ENCODE measurements at places on chromosomes 2 and 18.

- peak; percentile 8 for DNase-seq
Observed at GRCh38 chr2:166375736-166376487, at the start of gene SCN9A. TSS of gene SCN9A (minus strand) at chr2:166375944. CDS start at chr2:166311756, 64,188 bp downstream.

- DNase-seq: no peak
Observed at GRCh38 chr18:29164020-29164706, 987.2 kb upstream of the CDH2 start.

DNA sequence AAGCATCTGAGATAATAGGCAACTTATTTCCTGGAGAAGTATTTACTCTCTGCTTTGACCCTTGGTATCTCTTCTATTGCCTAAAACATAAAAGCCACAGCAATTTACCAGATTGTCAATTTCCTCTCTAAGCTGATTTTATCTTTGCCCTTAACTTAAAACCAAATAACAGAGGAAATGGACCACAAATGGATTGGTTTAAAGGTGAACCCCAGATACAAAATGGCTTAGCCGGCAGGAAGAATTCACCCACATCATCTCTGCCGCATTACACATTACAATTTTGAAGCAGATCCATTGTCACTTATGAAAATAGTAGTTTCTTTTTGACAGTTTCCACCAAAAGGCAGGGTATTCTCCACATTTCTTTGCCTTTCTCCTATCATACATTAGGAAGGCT is 585.8 kb upstream of the CHAC2 start:
- DNase-seq: no peak

- DNase-seq: no peak
Observed at GRCh38 chr18:74083557-74083952, 64.1 kb downstream of the FBXO15 start.

- DNase-seq: no peak
Observed at GRCh38 chr2:235917506-235917905, 250.7 kb downstream of the GBX2 start.

DNA sequence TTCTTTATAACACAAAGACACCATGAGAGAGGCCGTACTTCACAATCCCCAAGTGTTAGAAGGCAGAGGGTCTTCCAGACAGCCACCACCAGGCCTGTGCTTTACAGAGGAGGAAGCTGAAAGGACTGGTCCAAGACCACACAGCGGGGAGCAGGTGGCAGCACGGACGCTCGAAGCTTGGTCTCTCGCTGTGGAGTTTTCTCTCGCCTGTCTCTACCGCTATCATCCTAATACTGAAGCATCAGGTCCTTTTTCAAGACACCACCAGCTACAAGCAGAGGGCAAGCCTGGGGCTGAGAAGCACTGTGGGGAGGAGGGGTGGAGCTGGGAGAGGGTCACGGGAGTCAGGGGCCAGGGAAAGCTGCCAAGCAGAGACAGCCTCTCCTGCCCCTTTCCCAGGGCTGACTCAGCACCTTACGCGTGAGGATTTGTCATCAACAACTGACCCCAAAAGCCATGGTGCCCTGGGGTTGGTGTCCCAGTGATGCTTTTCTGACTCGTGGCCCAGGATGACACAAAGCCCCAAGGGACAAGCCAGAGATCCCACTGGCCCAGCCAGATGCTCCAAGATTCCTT is 31.9 kb upstream of the FOSL2 start:
- no peak for DNase-seq

GRCh38 chr2:22347306-22347705 is 1037.7 kb upstream of the KLHL29 start:
- DNase-seq: no peak

GRCh38 chr2:216084547-216084946 is 2.8 kb downstream of the TMEM169 start:
- DNase-seq: no peak

- no peak for DNase-seq
Observed at GRCh38 chr2:48715956-48716355, 39.6 kb downstream of the LHCGR start.

GRCh38 chr2:172600557-172601008 is 44.7 kb downstream of the PDK1 start:
- no peak for DNase-seq

DNA sequence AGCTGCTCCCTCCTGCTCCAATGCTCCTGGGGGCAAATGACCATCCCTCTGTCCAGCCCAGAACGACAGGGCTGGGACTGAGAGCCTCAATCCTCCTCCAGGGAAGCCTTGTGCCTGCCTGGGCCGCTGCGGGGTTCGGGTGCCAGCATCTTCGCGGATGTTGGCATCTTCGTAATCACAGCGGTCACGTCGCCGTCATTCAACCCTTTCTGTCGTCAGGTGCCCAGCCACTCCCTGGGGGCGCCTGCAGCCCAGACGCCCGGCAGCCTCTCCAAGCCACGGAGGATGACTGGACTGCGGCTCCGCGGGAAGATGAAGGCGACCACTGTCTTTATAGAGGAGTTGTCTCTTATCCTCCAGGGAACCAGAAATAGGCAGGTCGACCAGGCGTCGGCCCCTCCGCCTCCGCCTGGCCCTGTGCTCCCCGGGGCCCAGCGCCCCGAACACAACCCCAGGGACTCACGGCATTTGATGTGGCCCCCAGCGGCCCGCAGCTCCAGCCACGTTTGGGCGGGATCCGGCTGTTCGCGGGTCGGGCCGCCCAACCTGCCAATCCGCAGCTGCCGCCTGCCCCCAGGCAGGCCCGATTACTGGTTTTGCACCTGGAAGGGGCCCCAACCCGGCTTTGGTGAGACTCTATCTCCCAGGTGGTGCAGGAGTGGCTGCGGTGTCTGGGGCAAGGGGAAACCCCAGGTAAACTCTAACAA is 113.9 kb downstream of the THNSL2 start:
- DNase-seq: no peak

GRCh38 chr2:96847586-96847985 is 3.8 kb upstream of the ANKRD23 start:
- DNase-seq: no peak

DNA sequence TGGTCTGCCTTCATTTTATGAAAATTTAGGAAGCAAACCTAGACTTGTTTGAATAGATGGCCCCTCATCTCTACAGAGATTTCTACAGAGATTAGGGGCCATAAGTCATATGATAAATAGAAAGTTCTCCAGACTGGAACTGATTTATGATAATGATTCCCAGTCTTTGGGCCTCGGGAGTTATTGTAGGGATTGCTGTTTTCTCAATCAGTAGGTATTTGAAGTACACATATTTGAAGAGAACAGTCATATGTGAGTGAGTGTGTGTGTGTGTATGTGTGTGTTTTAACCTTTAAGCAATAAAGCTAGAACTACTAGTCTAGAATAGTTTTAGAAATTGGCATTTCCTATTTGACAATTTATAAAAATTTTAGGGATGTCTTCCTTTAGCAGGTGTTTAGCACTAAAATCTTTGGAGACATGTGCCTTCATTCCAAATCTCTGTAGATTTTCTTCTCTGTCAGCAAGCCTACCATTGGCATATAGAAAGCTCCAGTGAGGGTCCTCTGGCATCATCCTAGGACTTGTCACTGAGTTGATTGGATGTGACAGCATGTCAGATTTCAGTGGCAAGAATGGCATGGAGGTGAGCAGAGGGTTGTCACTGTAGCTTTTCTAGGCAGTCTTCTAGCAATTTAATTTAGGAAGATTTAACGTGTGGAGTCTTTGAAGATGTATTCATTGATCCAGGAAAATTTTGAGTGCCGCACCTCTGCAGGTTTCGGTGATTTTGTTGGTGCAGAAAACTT is 71.2 kb downstream of the MYO1B start:
- no peak for DNase-seq

DNA sequence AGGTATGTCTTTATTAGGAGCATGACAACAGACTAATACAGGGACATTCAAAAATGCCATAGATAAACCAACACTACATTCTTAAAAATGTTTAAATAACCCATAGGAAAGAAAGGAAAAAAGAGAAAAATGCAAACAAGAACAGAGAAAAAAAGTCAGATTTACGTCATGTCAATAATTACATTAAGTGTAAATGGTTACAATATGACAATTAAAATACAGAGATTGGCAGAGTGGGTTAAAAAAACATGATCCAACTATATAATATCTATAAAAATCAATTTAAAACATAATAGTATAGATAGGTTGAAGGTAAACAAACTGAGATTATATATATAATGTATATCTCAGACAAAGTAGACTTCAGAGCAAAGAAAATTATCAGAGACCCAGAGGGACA is 255.8 kb downstream of the ANAPC1 start:
- no peak for DNase-seq

- DNase-seq: no peak
Observed at GRCh38 chr18:48292782-48293424, 116.3 kb downstream of the ZBTB7C start.

GRCh38 chr18:77650799-77651385 is 401.2 kb downstream of the GALR1 start:
- peak; percentile 29 for DNase-seq

DNA sequence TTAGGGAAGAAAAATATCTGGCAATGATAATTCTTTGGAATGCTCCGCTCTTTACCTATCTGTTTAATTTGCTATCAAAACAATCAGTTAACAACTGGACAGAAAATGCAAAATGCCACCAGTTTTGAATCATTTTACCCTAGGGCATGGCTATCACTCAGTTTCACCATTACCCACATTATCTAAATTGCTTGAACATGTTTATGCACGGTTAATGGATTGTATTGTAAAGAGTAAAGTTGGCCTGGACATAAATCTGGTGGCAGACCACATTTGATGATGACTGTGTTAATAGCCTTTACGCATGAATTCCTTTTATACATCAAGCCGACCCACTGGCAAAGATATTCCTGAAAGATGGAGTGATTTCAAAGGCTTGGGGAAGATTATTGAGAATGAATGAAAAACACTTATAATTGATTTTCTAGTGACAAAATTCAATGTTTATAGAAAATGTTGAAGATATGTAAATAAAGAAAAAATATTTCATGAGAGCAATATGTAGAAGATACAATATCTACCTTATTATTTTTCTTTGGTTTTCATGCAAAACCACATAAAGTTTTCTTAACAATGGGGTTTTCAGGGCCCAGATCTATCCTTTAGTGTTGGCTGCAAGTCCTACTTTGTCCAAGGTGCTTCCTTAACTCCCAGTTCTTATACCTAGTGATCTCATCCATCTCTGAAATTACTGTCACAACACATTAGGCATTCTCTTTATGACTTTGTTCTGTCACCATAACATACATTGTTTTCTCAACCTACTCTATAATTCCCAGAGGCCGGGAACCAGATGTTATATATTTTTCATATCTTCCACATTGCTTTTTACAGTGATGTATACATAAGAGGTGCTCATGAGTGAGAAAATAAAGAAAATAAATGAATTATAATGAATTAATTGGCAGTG is 265.1 kb downstream of the RIT2 start:
- DNase-seq: no peak

DNA sequence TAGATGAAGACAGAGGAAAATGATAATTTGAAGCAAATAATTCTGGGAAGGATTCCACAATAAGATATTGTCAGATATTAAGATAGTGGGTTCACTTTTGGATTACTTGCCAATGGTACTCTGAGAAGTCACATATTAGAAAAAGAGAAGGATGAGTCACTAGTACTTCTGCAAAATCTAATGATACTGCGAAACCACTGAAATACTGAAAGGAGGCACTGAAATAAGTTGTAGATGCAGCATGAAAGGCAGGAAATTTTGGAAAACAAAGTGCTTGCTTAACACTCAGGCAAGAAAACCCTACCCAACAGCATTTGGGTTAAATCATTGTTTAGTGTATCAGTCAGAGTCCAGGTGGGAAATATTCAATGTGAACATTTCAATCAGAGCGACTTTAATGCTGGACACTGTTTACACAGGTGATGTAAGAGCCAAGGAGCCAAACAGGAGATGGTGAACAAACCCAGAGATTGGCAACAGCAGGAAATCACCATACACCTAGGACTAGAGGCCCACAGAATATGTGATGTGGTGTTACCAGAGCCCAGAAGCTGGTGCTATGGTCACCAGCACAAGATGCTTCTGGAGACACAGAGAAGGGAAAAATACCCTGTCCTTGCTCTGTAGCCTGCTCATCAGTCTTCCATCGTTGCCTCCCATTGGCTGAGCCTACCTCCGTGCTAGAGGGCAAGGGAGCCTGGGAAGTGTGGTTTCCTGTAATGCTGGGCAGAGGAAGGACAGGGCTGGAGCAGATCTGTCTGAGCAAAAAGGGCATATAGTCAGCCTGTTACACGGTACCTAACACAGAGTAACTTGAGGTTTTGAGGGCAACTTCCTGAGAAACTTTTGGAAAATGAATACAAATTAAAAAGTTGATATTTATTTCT is 204.7 kb upstream of the ITGA4 start:
- DNase-seq: no peak

GRCh38 chr2:70321370-70321769 is 19.5 kb upstream of the FAM136A start:
- DNase-seq: no peak

GRCh38 chr2:241070811-241071676 is 31.0 kb downstream of the MTERF4 start:
- no peak for DNase-seq

GRCh38 chr2:21916934-21917522 is 793.3 kb downstream of the TDRD15 start:
- DNase-seq: no peak

GRCh38 chr2:98025481-98026037 is 29.8 kb upstream of the TMEM131 start:
- DNase-seq: no peak

DNA sequence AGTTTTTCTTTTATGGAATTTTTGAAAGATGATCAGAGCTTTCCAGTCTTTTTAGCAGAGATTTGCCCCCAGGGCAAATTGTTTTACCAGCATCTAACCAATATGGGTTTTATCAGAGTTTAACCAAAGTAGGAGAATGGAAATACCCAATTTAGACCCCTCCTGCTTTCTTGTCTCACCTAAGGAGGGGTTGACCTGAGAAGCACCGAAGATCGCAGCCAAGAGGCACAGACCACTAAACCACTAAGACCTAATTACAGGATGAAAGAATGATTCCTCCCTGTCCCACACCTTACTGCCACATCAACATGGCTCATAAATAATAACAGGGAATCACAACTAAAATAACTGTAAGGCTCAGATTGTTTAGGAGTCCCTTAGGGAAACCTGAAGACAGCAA is 111.9 kb upstream of the EPB41L5 start:
- no peak for DNase-seq

GRCh38 chr2:14189929-14190328 is 442.6 kb upstream of the LRATD1 start:
- no peak for DNase-seq

DNA sequence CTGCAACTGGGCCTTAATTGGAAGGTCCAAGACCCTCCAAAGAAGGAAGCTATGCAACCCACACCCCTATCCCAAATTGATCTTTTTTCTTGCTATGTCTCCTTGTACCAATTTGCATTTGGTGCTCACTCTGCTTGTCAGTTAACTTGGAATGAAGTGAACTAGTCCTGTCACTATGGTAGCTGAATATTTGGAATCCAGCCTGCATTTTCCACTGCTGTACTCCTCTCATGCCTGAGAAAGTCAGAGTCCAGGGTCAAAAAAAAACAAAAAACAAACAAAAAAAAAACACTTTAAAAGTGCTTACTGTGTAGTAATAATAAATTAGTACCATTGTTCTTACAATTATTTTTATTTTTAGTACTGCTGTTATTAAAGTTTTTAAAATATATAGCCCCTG is 462.8 kb upstream of the SLC8A1 start:
- DNase-seq: no peak

GRCh38 chr2:207497596-207497995 is 32.2 kb upstream of the CREB1 start:
- DNase-seq: no peak

Data from activated T-cell treated with anti-CD3 and anti-CD28 coated beads, Interleukin-2, amount 50 U/mL, for 4 hours (primary cell).